ENCODE measurements at places on chromosomes 1 and 21.

DNA sequence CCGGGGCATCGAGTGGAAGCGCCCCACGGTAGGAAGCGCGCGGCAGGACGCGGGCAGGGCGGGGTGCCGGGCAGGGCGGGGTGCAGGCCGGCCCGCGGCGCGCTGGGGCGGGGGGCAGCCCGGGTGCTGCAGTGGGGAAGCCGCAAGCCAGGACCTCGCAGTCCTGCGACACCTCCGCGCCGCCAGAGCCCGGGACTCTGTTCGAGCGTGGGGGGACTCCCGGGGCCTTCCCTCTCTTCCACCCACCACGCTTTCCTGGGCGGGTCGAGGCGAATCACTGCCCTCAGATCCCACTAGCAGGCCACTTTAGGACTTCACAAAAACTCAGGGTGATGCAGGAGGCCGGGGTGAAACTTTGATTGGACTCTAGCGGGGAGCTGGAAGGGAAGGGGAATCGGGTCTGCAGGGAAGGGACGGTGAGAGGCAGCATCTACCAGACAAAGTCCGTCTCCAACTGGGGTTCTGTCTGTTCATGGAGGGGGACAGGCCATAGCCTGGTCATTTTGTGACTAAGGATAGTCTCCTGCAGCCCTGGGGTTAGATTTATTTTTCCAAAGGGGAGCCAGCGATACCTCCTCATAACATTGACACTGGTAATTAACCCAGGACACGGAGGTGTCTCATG is 623 bp downstream of the CAPN2 start:
- DNase-seq: no peak

- DNase-seq: no peak
Observed at GRCh38 chr1:40592107-40592803, 60.8 kb downstream of the ZNF684 start.

- DNase-seq: no peak
Observed at GRCh38 chr1:183139281-183139942, 46.7 kb upstream of the LAMC2 start.

GRCh38 chr1:3389093-3389833 is 65.2 kb upstream of the ARHGEF16 start:
- no peak for DNase-seq

GRCh38 chr1:159790237-159790917 is 9.6 kb downstream of the DUSP23 start:
- no peak for DNase-seq

DNA sequence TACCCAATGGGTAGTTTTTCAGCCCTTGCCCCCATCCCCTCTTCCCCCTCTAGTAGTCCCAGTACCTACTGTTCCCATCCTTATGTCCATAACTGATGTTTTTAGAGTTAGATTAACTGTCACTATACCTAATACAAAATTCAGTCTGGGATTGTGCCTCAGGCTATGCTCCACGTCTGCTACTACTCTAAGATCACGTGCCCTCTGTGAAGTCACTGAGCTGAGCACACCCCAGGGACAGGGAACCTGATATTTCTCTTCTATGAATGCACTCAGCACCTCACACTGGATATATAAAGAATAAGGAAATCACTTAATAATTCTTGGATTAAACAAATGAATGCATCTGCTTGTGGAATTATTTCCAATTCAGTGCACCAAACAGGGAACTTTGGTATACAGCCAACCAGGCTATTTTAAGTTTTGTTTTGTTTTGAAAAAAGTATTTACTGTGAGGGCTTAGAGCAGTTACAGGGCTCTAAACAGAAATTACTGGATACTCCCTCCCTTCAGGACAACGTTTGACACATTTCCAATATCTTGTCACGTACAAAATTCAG is 307.9 kb downstream of the SMYD3 start:
- DNase-seq: peak; percentile 11

DNA sequence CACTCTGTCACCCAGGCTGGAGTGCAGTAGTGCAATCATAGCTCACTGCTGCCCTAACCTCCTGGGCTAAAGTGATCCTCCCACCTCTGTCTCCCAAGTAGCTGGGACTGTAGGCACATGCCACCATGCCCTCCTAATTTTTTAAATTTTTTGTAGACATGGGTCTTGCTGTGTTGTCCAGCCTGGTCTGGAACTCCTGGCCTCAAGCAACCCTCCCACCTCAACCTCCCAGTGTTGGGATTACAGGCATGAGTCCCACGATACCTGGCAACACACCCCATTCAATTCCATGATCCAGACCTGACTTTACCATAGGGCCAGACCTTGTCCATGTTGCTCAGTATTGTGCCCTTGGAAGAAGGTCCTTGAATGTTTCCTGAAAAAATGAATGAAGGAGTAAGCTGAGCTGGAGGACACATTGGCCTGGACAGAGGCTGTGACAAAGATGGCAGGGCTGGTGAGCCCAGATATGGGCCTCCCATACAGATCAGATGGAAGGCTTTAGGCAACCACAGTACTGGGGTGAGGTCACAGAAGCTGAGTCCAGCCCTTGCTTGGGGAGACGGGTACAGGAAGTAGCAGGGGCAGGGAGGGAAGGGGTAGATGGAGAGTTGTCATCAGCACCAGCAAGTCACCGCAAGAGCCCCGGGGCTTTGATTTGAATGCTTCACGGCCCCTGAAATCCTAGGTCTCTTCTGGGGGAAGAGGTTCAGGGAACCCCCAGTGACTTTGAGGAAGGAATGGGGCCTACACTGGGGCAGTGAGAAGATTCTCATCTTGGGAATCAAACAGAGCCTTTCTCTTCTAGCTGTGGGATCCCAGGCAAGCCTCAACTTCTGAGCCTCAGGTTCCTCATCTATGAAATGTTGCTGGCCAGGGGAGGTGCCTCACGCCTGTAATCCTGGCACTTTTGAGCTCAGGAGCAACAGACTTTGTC is 40.1 kb upstream of the DMBX1 start:
- no peak for DNase-seq

All from NCI-H524 treated with DMSO at 0.1 percent for 48 hours (cell line).